ENCODE measurements at places on chromosomes 2 and 18.

DNA sequence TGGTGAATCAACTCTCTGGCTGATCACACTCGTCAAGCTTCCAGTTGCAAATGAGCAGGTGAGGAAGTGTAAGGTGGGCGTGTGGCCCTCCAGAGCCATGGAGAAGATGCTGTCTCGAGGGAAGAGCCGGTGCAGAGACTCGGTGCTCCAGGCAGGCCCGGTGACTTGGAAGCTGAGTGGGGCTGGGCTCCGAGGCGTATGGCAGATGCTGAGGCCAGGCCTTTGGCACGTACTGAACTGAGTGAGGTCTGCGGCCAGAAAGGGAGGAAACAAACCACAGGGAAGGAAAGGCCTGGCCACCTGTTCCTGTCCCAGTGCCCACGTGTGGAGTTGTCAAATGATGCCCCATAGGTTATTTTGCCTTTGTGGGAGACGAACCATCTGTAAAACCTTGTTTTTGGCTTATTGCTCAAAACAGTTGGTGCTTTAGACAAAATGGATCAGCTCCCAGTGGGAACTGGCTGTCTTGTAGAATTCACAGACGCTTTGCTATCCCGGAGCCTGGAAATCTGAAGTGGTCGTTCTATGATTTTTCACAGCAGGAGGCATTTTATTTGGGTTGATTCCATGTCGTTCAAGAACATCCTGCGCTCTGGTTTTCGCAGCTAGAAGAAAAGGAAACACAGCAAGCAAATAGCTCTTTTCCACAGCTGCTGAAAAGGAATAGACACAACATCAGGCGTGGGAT, 117.5 kb upstream of the TMEM18 start:
- no peak for DNase-seq

DNA sequence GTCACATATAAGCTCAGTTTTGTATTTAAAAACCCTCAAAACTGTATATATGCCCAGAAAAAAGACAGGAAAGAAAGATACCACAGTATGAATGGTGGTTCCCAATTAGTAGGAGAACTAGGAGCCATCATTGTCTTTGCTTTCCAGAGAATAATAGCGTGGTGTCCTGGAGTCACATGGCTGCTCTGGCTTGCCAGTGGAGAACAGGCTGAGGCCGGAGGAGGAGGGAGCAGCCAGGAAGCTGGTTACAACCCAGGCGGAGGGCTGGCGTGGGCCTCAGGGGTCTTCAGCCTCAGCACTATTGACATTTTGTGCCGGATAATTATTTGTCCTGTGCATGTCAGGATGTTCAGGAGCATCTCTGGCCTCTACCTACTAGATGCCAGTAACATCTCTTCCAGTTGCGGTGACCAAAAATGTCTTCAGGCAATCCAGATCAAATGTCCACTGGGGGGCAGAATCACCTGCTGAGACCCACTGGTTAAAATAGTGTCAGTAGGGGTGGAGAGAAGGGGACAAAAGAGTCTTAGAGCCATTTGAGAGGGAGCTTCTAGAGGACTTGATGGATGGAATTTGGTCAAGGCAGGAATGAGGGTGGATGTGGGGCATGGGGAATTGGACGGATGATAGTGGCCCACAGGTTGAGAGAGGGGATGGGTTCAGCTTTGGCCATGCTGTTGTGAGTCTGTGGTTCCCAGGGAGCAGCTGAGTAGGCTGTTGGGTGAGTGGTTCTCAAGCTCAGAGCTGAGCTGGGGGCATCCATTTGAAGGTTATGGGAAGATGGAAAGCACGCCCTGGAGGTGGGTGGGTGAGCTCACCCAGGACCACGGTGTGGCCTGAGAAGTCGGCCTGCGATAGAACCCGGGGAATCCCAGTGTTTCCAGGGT, 144.9 kb downstream of the AGAP1 start:
- no peak for DNase-seq

- no peak for DNase-seq
These were observed 294.3 kb downstream of the SRBD1 start for GRCh38 chr2:45316576-45317338.

DNA sequence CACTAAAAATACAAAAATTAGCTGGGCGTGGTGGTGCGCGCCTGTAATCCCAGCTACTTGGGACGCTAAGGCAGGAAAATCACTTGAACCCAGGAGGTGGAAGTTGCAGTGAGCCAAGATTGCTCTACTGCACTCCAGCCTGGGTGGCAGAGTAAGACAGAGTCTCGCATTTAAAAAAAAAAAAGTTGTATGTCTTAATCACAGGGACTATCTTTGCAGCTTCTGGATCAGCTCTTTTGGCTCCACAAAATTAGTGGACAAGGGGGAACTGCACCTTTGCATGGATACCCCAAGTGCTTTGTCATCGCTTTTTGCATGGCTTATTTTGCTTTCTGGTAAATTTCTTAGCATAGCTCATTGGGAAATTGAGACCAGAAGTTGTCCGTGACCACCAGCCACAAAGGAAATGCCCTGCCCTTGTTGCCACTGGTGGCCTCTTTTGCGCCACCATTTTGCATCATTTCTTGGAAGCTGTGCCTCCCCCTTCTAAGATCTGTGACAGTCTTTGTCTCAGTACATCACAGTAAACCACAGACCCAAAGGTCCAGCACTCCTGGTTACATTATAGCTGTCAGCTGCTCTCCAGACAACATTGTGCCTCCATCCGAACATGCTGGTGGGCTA, 43.9 kb upstream of the PCBP1 start:
- DNase-seq = no peak

GRCh38 chr2:54964816-54965215, 85.4 kb downstream of the RTN4 start:
- DNase-seq = no peak

DNA sequence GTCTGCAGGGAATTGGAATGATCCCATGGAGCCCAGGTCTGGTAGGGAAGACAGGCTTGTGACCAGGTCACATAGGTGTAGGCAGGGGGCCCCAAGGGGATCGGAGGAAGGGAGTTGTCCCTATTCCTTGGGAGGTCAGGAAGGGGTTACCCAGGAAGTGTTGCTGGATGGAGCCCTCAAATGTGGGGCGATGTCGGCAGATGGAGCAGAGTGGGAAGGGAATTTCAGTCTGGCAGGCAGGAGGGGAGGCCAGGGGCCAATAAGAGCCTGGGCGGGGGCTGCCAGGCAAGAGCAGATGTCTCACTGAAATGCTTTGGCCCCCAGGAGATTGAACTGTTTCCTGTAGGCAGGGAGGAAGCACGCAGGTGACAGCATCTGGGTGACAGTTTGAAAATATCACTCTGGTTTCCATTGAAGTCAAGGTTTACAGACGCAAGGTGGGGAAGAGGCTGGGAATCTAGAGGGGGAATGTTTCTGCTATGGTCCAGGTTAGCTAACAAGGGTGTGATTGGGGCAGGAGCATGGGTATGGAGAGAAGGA, 81.5 kb upstream of the SMAD2 start:
- DNase-seq = no peak

DNA sequence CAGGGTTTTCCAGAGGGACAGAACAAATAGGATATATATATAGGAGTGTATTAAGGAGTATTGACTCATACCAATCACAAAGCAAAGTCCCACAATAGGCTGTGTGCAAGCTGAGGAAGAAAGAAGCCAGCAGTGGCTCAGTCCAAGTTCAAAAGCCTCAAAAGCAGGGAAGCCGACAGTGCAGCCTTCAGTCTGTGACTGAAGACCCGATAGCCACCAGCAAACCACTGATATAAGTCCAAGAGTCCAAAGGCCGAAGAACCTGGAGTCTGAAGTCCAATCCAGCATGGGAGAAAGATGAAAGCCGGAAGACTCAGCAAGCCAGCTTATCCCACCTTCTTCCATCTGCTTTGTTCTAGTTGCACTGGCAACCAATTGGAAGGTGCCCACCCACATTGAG, 39.0 kb upstream of the GPD2 start:
- DNase-seq = no peak

DNA sequence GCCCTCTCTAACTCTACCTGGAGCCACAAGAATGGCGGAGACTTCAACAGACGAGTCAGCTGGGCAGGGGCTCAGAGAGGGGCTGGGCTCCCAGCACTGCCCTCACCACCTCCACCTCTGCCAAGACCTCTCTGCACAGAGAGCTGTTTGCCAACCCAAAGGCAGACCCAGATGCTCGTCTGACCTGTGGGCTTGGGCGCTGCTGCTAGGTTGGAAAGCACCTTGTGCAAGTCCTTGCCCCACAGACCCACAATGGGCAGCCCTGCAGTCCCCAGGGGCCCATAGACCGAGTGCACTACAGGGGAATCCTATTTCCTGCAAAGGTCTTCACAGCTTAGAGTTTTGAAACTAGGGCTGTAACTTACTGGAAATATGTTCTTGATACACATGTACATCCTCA, 13.3 kb downstream of the ACKR3 start:
- no peak for DNase-seq

- DNase-seq = no peak
These were observed 251.1 kb downstream of the SP3 start for GRCh38 chr2:173713904-173714555.

DNA sequence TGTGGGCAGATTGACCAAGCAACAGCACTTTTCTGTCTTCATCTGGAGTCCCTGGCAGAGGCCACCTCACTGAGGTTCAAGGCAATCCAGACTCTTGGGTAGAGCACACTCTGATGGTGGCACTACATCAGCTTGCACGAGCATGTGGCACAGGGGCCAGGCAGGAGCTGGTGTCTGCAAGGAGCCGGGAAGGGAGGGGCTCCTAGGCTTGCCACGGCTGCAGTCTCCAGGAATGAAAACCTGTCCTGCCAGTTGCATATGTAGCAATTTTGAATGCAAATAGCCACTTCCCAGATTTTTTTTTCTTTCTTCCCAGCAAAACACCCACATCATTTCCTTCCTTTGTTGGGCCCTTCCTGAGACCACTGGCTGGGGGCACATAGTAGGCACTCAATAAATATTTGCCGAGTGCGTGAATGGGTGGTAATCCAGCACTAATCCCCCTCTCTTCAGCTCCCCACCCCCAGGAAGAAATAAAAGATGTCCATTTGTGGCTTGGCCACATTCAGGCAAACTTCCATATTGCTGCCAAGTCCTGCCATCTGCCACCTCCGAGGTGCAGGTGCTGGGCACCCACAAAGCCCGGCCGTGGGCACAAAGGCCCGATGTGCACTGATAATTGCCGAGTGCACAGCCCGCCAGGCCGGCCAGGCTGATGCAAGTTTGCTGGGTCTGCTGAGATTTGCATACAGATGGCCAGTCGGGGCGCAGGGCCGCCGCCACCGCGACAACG, 72.4 kb downstream of the MYCN start:
- DNase-seq = peak; percentile 48

DNA sequence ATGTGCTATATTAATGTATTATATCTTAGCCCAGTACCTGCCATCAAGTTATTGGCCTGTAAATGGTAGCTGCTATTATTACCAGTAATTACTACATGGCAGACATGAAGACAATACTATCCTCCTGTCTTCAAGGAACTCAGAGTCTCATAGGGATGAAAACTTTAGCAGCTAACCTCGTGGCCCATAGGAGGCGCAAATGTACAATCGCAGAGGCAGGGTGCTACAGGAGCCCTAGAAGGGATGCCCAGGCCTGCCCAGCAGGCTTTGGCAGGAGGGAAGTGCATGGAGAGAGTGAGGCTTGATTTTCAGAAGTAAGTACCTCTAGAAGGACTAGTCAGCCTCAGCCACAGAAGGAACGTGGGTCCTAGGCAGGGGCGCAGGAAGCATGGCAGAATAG, 44.7 kb upstream of the KIDINS220 start:
- no peak for DNase-seq

GRCh38 chr2:23069156-23069555, 315.8 kb upstream of the KLHL29 start:
- DNase-seq = no peak

Data from NCI-H187 (cell line).